ENCODE measurements at places on chromosomes 7 and 10. TPM values are rescaled to one million over a fixed set of nuclear protein-coding genes. Genes with fewer than 3 reads are reported as not detected.

DNA sequence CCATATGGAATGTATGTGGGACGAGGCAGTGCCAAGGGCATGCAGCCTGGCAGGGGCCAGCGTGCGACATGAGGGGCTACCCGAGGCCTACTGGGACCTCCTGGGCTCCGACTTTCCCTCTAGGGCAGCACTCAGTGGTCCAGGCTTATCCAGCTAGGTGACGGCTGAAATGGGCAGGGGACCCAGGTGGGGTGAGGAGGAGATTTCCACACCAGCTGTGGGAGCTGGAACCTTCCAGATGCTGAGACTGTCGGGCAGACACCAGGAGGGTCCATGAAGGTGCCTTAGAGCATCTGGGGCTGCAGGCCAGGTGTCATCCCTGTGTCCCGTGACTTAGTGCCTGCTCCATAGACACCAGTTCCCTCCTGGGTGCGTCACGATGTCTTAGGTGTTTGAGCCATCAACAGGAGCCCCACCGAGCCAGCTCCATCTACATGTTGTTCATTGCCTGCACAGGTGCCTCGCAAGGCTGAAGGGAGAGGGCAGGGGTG is 13.4 kb downstream of the ZNF316 start:
- H3K36me3 ChIP-seq: no peaks in the 10 kb centered on the region
- H3K4me1 ChIP-seq: no peaks in the 10 kb centered on the region
- no peak overlapping the region for H3K27ac ChIP-seq
- no peak for DNase-seq

The MRLN gene
- total RNA-seq: not detected

DNA sequence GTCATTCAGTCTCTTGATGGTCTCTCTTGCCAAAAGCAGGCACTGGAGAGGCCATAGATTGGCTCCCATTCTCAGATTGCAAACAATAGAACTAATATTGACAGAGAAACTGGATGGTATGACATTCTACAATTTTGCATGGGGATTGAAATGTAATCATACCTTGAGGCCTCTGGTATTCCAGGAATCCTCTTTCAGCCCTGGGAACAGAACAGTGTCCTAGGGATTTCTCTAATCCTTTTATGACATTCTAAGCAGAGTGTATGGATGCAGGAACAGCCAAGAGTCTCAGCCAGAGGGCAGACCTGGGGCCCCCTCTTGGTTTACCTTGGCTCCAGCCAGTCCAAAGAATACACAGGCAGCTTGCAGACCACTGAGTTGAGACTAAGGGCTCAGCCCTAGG is 206.4 kb downstream of the KCNMA1 start:
- H3K4me3 ChIP-seq: no peak overlapping the region
- peaks cover 8% of the 10 kb centered on the region for H3K4me1 ChIP-seq
- H3K27me3 ChIP-seq: no peaks in the 10 kb centered on the region
- H3K27ac ChIP-seq: no peak overlapping the region

The GRID2IP gene
- 0.95 TPM for total RNA-seq

DNA sequence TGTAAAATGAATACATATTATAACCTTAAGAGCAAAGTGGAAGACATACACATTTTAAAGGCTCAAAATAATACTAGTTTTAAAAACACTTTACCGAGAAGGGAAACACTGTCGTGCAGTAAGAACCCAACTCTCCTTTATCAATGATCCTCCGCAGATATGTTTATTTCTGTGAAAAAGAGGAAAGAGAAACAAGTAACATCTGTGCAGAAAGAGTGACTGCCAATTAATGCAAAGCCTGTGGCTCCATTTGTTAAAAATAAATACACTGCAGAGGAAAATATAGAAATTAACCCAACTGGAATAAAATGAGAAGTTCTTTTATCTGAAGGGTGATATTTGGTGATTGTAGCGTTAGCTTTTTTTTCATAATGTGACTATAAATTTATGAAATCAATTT is 62.7 kb downstream of the HGF start:
- H3K27me3 ChIP-seq: no peaks in the 10 kb centered on the region
- no peaks in the 10 kb centered on the region for H3K36me3 ChIP-seq

DNA sequence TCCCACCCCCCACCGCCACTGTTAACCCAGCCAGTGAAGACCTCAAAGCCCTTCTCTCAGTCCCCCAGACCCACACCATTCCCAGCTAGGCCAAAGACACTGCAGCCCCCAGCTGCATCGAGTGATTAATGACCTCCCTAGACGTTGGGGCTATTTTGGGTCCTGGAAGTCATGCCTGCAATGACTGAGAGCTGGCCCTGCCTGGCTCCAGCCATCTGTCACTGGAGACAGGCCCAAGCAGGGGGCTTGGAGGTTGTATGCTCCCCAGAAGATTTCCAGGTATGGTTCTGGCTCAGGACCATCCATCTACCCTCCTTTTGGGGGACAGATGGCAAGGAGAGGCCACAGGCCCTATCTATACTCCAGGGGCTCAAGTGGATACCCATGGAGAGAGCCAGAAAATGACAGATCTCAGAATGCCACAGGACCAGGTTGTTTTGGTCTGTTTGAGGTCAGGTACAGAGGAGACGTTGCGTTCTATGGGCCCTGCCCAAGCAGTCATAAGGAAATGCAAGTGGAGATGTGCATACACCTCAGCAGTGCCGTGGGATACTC is 5.1 kb downstream of the KCNIP2 start:
- H3K27ac ChIP-seq: no peak overlapping the region
- no peaks in the 10 kb centered on the region for H3K27me3 ChIP-seq
- DNase-seq: no peak
- H3K36me3 ChIP-seq: no peaks in the 10 kb centered on the region

GRCh38 chr10:80642661-80643060 is 105.0 kb downstream of the SH2D4B start:
- no peak overlapping the region for H3K27ac ChIP-seq
- H3K27me3 ChIP-seq: no peaks in the 10 kb centered on the region
- no peak overlapping the region for H3K4me3 ChIP-seq
- no peaks in the 10 kb centered on the region for H3K4me1 ChIP-seq
- DNase-seq: no peak

The ABCA13 gene
- total RNA-seq: 0.32 TPM
